ENCODE measurements at places on chromosomes 12 and 14. TPM values are rescaled to one million over a fixed set of nuclear protein-coding genes. Genes with fewer than 3 reads are reported as not detected.
A peak's percentile ranks its signal among the peaks of the same experiment; 100 is the strongest.

The LRP1 gene
- 227 TPM for total RNA-seq

The SPX gene
- total RNA-seq: 1.2 TPM

GRCh38 chr12:25245491-25245890 lies 5.2 kb downstream of the KRAS start:
- peaks cover 42% of the 10 kb centered on the region for H3K4me1 ChIP-seq
- no peaks in the 10 kb centered on the region for H3K27me3 ChIP-seq
- H3K4me3 ChIP-seq: no peak overlapping the region
- no peak for DNase-seq

DNA sequence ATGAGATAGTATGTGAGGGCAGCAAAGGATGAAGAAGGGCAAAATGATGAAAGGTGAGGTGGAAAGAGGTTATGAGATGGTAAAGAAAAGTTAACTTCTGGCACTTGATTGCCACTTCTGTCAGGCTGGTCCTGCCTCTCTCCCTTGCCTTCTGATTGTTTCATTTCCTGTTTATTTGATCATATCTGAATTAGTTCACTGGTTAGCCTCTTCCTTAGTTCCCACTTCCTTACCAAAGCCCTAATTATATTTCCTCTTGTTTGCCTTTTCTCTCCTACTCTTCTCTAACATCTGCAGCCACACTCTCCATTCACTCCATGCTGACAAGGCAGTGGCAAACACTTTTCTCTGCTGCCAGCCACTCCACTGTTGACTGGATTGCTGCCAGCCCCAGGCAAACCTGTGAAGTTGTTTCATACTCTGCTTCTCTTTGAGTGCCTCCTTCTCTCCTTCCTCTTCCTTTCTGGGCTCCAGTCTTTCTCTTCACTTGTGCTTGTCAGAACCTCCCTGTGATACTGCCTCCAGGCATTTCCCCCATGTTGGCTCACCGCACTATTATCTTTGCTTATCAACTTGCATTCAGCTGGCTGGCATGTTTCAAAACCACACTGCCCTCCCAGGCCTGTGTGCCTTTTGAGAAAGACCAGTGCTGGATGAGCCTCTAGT lies 8.1 kb downstream of the PNP start:
- H3K4me3 ChIP-seq: no peak overlapping the region
- peaks cover 43% of the 10 kb centered on the region for H3K36me3 ChIP-seq
- peaks cover 12% of the 10 kb centered on the region for H3K4me1 ChIP-seq
- peak overlapping the region; percentile 17 for H3K27ac ChIP-seq
- DNase-seq: no peak

GRCh38 chr12:64790166-64790565 lies 31.0 kb upstream of the GNS start:
- peaks cover 10% of the 10 kb centered on the region for H3K27me3 ChIP-seq
- no peak overlapping the region for H3K27ac ChIP-seq
- DNase-seq: no peak
- H3K4me1 ChIP-seq: no peaks in the 10 kb centered on the region
- no peaks in the 10 kb centered on the region for H3K36me3 ChIP-seq

GRCh38 chr12:109880043-109880931 lies at the start of gene GLTP:
TSS of gene GLTP (minus strand) at chr12:109880541. CDS start at chr12:109880374, 167 bp downstream.
- H3K27me3 ChIP-seq: no peaks in the 10 kb centered on the region
- peak within 1 kb of the TSS; percentile 83 for H3K27ac ChIP-seq
- DNase-seq: no peak

- H3K4me3 ChIP-seq: no peak overlapping the region
- no peaks in the 10 kb centered on the region for H3K36me3 ChIP-seq
- H3K27ac ChIP-seq: no peak overlapping the region
These were observed 756.5 kb upstream of the TBX3 start for GRCh38 chr12:115440438-115440837.

DNA sequence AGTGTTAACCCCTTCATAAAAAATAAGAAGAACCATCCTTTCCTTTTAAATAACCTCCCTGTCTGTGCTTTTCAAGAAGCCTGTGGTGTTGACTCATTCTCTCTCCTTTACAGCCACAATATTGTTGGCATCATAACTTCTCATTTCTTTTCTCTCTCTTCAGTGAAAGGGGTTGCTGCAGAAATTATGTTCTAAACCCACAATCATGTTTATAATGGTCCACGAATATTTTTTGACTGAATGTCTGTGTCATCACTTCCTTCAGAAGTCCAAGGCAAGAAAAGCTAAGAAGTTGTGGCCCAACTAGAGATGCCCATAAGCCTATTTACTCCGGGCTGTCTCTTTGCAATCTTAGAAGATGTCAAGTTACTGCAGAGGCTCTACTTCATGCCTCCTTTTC lies 488.3 kb downstream of the APAF1 start:
- no peaks in the 10 kb centered on the region for H3K27me3 ChIP-seq
- no peaks in the 10 kb centered on the region for H3K36me3 ChIP-seq
- no peaks in the 10 kb centered on the region for H3K4me1 ChIP-seq
- no peak overlapping the region for H3K27ac ChIP-seq
- no peak overlapping the region for H3K4me3 ChIP-seq
- DNase-seq: no peak

GRCh38 chr14:103716091-103716801 lies 636 bp downstream of the ZFYVE21 start:
- no peaks in the 10 kb centered on the region for H3K27me3 ChIP-seq
- peak overlapping the region; percentile 90 for H3K27ac ChIP-seq
- peak overlapping the region; percentile 85 for H3K4me3 ChIP-seq
- DNase-seq: no peak
- H3K36me3 ChIP-seq: no peaks in the 10 kb centered on the region

DNA sequence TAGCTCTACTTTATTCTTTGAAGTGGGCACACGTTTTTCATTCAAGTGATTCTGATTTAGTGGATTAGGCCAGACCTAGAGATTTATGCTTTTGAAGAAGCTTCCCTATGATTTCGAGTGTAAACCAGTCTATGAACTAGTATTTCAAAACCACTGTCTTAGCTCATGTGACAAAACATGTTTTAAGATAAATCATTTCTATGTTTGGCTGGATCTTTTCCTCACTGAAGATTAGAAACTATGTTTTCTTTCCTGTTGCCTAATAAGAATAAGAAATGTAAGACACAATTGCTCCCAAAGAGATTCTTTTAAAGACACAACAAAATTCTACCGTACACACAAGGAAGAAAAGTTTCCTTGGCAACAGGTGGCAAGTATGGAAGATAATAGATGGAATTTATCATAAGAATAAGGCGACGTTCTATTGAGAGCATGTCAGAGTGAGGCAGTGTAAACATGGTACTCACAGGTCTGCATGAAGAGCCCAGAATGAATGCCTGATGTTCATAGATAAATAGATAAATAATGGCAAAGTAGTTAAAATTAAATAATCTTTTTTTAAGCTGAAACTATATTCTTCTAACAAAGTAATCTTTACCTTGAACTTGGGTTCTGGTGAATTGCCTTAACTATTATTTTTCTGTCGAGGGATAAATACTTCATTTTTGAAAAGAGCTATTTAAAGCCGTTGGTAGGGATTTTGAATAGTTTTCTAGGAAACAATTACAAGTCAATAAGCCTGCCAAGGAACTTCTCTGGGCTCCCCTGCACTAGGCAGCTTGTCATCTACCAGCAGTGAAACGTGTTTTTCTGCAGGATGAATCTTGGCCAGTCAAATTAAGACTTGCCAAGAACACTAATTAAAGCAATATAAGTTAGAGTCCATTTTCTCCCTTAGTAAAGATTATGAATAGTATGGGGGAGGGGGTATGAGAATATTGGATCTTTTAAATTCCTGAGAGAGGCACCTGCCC lies 34.1 kb upstream of the C12orf75 start:
- no peak overlapping the region for H3K4me3 ChIP-seq
- peak; percentile 21 for DNase-seq
- no peaks in the 10 kb centered on the region for H3K4me1 ChIP-seq
- no peak overlapping the region for H3K27ac ChIP-seq

GRCh38 chr14:55239320-55239719 lies 31.9 kb upstream of the FBXO34 start:
- no peaks in the 10 kb centered on the region for H3K36me3 ChIP-seq
- H3K4me1 ChIP-seq: no peaks in the 10 kb centered on the region
- H3K4me3 ChIP-seq: no peak overlapping the region
- H3K27ac ChIP-seq: no peak overlapping the region
- peaks cover 3% of the 10 kb centered on the region for H3K27me3 ChIP-seq
- DNase-seq: no peak
